HT-29 (cell line): ENCODE measurements at places on chromosomes 11 and 22.

- no peak for DNase-seq
Measured at GRCh38 chr11:36534276-36534840, 24.3 kb upstream of the TRAF6 start.

- no peak for DNase-seq
Measured at GRCh38 chr22:21933910-21934309, 18.7 kb downstream of the PPM1F start.

- DNase-seq, result no peak
Measured at GRCh38 chr11:109512680-109513079, 90.7 kb downstream of the C11orf87 start.

GRCh38 chr22:44597616-44598015, 99.6 kb upstream of the RTL6 start:
- DNase-seq, result no peak

GRCh38 chr11:12174477-12175143, 64.2 kb downstream of the MICAL2 start:
- DNase-seq, result no peak

DNA sequence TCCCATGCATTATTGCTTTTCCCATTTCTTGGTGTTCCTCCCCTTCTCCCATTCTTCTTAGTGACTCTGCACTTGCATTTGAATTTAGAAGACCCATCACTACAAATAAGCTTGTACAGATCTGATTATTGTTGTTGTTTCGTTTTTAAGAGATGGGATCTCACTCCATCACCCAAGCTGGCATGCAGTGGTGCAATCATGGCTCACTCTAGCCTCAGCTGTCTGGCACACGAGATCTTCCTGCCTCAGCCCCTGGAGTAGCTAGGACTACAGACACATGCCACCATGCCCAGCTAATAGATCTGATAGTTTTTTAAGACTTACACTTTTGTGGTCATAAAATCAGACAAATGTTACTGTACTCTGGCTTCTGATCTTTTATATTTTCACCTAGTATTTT, 252.1 kb downstream of the DDX10 start:
- no peak for DNase-seq

DNA sequence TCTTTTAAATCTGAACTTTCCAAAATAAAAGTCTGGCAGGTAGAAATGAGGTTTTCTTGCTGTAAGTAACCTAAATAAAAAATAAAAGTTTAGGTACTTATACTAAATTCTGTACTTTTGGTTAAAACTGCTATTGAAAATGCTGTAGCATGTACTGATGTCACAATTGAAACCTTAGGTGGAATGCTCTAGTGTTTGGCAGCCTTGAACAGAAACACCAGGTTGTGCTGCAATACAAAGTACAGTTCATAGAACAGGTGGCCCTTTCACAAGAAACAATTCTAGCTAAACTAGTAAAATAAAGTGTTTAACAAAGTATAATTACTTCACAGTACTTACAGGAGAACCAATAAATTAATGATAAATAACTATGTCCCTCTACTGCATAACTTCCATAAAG, 25.1 kb downstream of the NPAT start:
- no peak for DNase-seq

GRCh38 chr22:17570851-17571631, 7.7 kb downstream of the SLC25A18 start:
- no peak for DNase-seq

DNA sequence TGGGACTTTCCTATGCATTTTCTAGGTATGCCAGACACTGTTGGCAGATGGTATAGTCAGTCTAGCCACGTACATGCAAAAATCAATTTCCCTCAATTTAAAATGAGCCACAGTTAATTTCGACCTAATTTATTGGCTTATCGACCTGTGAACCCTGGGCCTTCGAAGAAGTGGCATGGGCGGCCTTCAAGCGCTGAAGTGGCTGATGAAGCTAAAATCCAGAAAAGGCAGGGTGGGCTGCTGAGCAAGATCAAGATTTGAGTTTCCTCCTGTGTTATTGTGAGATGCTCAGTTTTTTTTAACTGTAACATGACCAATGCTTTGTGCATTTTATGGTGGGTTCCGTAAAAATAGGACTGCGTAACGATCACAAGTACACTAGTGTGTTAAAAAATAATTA, 5.8 kb upstream of the SORL1-AS1 start:
- DNase-seq, result no peak

DNA sequence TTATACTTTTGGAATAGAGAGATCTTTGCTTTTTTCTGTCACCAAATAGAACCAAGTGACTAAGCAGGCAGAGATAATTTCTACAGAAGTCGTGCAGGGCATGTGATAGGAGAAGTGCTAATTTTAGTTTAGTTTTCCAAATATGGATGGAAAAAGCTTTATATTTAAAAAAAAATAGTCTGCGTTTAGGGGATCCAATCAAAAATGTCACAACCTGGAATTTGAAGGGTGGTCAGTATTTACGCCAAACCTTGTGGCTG, 165.7 kb downstream of the LDLRAD3 start:
- no peak for DNase-seq

GRCh38 chr22:50011447-50012210, 936 bp downstream of the IL17REL start:
- no peak for DNase-seq

DNA sequence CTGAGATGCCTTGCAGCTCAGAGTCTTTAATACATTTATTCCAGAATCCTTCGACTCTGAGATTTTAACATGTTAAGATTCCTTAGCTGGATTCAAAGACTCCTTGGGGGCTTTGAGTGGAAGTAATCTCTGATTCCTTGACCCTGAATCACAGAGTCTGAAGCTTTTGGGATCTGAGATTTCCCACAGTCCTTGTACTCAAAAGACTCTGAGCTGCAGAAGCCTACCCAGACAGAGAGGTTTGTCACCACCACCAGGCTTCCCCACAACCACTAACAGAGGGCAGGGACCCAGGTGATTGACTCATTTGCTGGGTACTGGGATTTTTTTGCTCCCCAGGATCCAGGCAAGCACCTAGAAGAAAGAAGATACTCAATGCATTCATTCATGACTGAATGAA, 1.4 kb upstream of the SERPINH1 start:
- no peak for DNase-seq

GRCh38 chr11:110294509-110294908, 1.9 kb downstream of the RDX start:
- no peak for DNase-seq

DNA sequence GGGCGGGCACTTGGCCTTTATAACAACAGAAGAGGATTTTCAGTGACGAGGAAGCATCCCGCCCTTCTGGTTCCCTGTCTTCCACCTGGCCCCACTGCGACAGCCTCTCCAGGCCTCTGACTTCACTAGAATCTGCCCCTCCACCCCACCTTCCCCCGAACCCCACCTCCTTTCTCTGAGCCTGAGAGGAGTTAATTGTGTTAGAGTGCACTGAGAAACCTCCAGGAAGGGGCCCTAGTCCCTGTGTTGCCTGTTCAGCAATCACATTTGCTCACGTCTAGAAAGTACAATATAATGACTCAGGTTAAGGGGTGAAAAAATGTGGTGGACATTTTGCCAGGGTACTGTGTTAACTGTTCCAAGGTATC, 38.8 kb downstream of the PTPRJ start:
- peak; percentile 62 for DNase-seq

GRCh38 chr11:125071435-125071834, 8.3 kb downstream of the SLC37A2 start:
- DNase-seq, result no peak

- no peak for DNase-seq
Measured at GRCh38 chr11:16166571-16166970, 189.8 kb downstream of the SOX6 start.

- no peak for DNase-seq
Measured at GRCh38 chr11:35874751-35875450, 69.0 kb upstream of the LDLRAD3 start.

DNA sequence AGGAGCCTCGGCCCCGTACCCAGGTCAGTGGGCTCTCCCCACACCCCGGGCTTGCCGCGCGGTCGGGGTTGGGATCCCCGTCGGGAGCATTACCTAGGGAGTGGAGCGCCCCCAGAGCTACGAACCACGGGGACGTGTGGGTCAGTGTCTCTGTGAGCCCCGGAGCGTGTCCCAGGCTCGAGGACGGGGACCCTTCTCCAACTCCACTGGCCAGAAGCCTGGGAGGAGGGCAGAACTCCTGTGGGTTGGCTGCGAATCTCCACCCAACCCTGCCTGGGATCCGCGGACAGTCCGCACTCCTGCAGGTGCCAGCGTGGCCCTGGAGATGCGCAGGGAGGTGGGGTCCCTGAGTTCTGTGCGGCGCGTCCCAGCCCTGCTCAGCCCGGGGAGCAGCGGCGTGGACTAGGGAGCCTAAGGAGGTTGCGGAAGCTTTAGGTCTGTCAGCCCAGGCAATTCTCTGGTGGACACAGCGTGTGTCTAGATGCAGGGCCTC, 346 bp downstream of the PPFIBP2 start:
- DNase-seq, result no peak

GRCh38 chr22:36374603-36375024, 13.2 kb downstream of the MYH9 start:
- peak; percentile 70 for DNase-seq

DNA sequence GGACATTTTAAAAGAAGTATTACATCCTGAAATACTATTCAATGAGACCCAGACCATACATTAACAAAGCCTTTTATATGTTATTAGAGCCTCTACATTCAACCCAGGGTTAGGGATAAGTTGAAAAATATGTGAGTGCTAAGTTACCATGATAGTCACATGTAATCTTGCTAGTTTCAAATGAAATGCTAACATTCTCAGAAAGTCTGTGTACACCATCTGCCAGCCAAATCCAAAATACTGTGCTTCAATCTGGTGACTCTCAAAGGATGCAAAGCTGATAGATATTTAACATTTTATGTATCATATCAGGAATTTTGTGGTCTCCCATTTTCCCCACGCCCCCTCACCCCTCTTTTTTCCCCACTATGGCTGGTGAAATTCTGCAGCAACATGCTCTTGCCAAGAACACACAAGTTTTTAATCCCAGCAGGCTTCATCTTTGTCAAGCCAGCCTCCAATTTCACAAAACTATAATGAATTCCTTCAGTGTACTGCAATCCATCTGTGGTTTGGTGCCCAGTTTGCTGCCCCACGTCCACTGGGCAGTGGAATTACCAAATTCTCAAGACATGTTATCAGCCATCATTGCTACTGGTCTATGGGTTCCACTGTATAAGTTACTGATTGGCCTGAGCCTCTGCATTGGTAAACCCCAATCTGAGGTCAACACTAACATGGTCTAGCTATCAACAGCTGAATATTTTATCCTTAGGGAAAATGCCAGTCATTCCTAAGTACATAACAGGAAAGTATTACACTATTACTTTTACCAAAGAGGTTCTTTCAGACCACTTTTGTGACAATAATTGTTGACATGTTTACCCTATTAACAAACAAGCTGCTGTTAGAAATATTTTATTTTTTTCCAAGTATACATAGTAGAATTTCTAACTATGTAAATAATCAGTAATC, 1.5 kb upstream of the PICALM start:
- no peak for DNase-seq

DNA sequence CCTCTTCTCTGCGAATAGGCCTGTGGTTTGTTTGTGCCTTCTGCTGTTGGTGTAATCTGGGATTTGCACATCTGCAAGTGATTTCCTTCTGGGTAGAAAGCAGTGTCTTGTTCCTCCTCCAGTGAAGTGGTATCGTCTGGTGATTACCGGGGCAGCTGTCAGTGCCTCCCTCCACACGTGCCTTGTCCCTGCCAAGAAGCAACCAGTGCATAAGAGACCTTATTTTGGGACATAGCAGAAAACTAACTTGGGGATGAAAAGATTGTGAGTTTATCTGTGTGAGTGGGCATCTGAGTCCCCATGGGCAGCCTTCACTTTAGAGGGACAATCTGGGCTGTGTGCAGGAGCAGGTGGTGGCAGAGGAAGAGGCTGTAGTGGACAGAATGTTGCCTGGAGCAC, 71.5 kb upstream of the SORL1-AS1 start:
- no peak for DNase-seq

- DNase-seq, result no peak
Measured at GRCh38 chr22:20390394-20390907, 3.5 kb upstream of the ZNF74 start.

GRCh38 chr22:19565382-19566278, 41.4 kb upstream of the CLDN5 start:
- no peak for DNase-seq

DNA sequence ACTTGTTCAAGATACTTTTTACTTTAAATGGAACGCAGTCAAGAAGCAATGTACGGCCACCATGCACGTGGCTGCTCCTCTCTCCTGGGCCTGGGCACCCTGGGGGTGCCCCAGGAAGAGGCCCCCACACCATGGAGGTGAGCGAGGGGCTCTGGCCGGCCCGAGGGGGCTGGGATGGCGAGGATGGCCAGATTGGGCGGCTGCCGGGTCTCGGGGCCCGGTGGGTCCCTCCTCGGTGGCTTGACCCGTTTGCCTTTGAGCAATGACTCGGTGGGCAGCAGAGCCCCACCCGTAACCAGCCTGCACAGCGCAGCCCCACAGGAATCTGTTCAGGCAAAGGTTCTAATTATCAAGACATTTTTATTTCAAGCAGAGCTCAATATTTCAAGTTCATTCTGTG, 167.4 kb downstream of the BRD1 start:
- no peak for DNase-seq

DNA sequence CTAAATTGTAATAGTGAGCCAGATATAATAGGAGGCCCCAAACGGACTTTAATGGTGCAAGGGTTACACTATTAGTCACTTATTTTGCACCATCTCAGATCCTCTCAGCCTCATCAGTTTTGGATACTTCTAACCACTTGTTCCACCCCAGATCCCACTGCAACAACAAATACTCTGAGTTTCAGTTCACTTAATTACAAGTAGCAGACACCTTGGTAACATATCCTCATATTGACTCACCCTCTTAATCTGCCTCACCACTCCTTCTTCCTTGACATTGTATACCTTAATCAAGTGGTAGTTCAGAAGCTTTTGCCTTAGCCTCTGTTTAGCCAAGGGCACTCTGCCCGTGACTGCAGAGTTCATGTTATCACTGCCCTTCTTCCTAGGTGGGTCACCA, 256.1 kb upstream of the UBASH3B start:
- no peak for DNase-seq

GRCh38 chr11:121257976-121258375, 34.6 kb upstream of the SC5D start:
- peak; percentile 81 for DNase-seq

DNA sequence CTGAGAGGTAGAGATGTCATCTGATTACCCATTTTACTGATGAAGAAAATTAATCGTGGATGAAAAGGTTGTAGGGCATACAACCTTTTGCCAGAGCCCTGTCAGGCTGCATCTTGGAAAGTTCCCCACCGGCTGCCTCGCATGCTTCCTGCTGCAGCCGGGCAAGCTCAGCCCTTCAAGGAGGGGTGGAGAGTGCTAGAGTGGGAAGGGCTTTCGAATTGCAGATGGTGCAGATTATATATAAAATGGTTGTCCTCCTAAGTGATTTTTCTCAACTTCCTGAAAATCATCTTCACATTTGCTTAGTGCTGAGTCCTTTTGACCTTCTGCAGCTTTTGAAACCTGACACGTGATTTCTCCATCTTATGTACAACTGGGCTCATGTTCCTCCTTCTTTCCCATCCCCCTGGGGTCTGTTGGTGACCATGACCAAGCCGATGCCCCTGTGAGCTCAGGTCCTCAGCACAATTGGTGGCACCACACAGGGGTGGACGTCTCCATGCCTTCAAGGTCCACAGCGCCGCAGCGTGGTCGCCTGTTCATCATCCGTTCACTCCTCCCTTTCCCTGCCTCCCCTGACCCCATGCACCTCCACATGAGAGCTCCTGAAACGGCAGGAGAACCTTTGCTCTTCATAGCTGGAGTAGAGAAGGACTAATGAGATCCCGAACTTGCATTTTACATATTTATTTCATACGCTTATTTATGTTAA, 47.6 kb upstream of the MYO18B start:
- DNase-seq, result no peak

GRCh38 chr11:38809521-38809920, 2211.5 kb upstream of the RAG2 start:
- DNase-seq, result no peak
